Skeletal muscle tissue (tissue), 5 donors: ENCODE measurements at places on chromosomes 7 and 10. TPM values are rescaled to one million over a fixed set of nuclear protein-coding genes. Genes with fewer than 3 reads are reported as not detected.

PLAU gene
- 21.4 TPM for total RNA-seq

UPP1 gene
- 1.0 TPM for total RNA-seq

UBTD1 gene
- total RNA-seq: 8.4 TPM

KLHL7 gene
- 17.7 TPM for total RNA-seq
